ENCODE measurements at places on chromosomes 13 and 19.

GRCh38 chr13:64591971-64592370 lies 2638.2 kb downstream of the PCDH9 start:
- no peak for DNase-seq

GRCh38 chr19:51076631-51077213 lies 6.0 kb downstream of the KLK14 start:
- no peak for DNase-seq

- no peak for DNase-seq
These were observed 15.6 kb downstream of the RHPN2 start for GRCh38 chr19:33048806-33049676.

DNA sequence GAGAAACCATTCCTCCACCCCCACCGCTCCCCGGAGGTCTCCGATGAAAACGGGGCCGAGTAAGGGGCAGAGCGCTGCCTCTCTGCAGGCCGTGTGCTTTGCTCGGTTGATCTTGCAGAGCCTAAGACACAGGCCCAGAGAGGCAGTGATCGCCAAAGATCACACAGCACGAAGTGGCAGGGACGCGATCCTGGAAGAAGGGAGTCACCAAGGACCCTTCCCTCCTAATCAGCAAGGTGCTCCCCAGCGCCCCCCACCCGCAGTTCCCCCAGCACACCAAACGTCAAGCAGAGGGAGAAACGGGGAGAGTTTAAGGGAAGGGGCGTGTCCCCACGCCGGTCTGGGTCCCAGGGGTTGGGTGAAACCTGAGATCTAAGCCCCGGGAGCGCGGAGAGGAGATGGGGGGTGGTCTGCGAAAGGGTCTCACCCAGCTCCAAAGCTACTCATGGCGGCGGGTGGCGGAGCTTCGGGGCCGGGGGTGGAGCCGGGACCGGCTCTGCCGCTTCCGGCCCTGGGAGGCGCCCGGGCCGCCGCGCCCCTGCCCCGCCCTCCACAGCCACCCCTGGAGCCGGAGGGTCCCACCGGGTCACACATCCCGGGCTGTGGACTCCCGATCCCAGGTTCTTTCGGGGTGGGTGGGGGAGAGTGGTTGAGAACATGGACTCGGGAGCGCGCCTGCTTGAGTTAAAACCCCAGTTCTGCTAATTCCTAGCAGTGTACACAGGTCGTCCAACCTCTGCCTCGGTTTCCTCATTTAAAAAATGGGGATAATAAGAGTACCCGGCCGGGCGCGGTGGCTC lies at the start of gene EML2:
Gene EML2 (minus strand): TSS at position 468 of the 800 bp plus-strand sequence. CDS start 21 bp downstream, at position 447.
- peak; percentile 46 for DNase-seq

DNA sequence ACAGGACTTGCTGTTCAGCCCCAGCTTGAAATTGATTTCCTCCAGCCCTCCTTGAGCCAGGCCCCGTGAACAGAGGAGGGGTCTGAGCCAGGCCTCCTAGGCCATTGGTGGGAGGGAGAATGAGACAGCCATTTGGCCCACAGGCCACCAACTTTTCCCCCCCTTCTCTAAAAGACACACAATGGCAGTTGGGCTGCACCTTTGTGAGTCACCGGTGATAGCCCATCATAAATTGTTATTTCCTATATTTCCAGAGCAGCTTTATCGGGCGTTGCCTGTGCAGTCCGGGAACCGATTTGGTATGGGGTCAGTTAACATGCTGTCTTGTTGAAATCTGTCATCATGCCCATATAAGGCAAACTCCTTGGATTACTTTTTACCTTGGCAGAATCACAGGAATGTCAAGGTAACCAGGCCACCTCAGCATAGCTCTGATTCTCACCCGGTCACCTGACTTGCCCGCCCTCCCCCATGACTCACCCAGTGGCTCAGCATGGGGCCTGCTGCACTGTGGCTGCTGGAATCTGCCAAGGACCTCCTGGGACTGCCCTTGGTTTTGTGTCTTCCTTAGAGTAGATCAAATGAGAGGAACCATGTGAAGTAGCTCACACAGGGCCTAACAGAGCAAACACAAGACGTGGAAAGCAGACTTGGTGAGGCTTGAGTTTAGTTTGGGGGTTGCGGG lies 36.1 kb downstream of the ACTN4 start:
- DNase-seq: peak; percentile 22

DNA sequence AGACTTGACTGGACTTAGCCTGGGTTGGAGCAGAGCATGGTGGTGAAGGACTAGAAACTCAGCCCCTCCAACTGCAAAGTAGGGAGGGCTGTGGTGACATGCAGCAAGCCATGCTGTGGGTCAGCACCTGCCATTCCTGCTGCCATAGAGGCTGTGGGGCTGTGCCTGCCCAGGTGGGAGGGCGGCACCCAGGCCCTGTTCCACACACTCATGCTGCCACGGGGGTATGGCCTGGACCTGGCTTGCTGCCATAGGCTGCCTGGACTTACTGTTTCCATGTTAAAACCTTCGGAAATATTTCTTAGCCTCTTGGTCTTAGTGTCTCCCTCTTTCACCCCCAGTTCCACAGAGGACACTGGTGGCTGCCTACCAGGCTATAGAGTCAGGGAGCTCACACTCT lies 29.3 kb downstream of the CILP2 start:
- no peak for DNase-seq

- no peak for DNase-seq
These were observed 9.0 kb downstream of the BLOC1S3 start for GRCh38 chr19:45187421-45188100.

DNA sequence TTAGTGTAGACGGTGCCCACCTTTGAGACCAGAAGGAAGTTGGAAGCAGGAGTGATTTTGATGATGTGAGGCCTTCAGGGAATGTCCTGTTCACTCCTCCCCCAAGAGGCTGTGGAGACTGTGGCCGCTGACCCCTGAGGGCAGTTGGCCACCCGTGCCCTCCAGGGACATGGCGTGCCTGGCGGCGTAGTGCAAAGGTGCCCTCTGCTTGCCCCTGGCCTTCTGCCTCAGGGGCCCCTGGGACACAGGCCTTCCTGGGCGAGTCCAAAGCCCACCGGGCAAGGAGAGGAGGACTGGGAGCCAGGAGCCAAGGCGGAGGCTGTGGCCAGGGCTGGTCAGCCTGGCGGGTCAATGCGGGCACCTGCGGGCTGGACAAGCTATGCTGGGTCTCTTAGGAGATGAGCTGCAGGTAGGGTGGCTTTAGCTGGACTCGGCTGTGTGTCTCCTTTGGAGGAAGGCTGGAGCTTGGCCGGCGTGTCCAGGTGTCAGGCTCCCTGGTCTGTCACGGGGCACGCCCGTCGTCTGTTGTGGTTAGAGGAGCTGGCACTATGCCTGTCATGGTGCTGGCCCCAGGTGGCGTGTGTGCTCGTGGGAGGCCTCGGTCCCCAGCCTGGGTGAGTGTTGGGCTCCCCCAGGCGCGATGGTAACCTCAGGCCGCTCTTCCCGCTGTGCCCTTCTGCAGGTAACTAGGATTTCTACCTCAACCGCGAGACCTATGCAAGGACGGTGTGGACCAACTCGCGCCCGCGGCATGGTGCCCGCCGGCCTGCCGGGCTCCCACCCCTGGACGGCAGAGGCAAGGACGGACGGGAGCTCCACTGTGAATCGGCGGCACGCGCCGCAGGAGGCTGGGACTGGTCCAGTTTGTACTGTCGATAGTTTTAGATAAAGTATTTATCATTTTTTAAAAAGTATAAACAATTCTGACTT lies 6.8 kb downstream of the PLEKHJ1 start:
- no peak for DNase-seq

DNA sequence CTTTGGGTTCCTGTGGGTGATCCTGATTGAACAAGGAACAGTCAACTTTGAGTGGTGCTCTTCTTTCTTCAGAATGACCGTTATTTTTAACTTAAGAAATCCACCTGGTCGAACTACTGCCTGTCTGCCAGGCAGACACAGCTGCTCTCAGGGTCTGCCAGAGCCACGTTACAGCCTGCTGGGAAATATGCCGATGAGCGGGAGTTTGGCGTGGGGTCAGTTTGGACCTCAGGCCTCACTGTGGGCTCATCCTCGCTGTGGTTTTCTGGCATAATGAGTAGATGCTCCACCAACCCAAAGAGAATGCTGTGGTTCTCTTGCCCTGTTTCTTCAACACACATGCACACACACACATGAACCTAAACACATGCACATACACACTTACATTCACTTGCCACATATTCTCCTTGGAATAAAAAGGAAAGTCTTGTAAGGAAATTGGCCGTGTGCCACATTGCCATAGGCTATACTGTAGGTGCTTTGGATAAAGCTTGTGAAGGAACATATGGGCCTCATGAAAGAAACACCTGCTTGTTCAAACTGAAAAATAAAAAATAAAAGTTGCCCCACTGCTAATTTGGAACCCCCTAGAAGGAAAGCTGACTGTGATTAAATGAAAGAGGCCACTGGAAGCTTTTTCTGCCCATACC lies 598.7 kb upstream of the KLF12 start:
- no peak for DNase-seq

DNA sequence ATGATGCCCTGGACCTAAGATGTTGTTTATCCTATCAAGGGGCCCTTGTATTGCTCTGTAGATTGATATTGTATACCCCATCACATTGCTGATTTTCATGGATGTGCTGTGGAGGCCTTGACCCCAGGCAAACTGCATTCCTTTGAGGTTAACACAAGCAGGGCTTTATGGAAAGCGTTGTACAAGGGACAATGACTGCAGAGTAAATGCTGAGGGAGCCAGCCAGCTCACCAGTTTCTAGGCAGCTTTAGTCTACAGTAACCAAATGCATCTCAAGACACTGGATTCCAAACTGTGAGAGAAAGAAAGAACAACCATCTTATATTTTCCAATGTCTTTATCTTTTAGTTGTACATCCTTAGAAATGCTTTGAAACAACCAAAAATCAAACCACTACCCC lies 34.1 kb upstream of the EDNRB start:
- DNase-seq: no peak

GRCh38 chr13:102993348-102993747 lies 72.9 kb downstream of the SLC10A2 start:
- DNase-seq: no peak

GRCh38 chr13:73429701-73430100 lies 370.9 kb downstream of the KLF5 start:
- no peak for DNase-seq

DNA sequence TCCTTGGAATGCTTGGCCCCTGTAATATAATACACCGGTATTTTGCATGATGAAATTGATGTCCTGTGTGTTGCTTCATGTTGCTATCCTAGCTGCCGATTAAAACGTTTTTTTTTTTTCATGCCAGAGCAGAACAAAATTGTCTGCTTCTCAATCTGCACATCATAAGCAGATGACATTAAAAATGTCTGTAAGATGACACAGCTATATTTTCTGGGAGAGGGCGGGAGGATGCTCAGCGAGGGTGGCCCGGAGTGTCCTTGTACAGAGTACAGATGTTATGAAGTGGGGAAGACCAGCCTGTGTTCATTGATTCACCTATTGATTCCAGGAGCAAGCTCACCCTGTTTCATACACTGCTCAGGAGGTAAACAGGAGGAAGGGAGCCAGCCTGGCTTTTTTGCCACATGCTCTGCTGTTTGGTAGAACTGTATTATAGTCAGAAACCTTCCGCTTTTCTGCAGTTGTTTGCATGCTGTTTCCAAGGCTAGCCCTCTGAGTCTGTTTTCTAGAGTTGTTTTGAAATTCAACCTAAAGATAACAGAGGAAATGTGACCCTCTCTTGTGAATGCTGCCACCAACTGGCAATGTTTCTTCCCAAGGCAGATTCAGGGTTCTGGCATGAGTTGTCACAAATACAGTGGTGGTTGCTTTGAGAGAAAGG lies 4.7 kb upstream of the IRS2 start:
- DNase-seq: no peak

DNA sequence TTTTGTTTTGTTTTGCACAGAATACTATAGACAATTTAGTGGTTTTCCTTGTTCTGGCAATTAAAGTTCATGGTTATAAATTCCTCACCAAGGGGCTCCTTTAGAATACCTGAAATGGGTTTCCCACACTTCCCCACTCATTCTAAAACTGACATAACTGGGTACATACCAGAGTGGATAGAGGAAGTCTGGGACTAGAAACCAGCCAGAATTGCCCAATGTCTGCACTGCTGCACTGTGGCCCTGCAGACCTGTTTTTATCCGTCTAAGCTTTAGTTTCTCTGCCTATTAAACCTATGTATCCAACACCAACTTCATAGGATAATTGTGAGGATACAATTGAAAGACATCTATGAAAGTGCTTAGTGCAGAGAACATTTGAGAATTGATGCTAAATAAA lies 498.6 kb downstream of the KCTD12 start:
- no peak for DNase-seq
